ENCODE measurements at places on chromosomes 3 and 15. TPM values are rescaled to one million over a fixed set of nuclear protein-coding genes. Genes with fewer than 3 reads are reported as not detected.

- H3K36me3 ChIP-seq: no peaks in the 10 kb centered on the region
- H3K27ac ChIP-seq: no peak overlapping the region
- DNase-seq: no peak
- no peaks in the 10 kb centered on the region for H3K27me3 ChIP-seq
- no peak overlapping the region for H3K4me3 ChIP-seq
- peaks cover 10% of the 10 kb centered on the region for H3K4me1 ChIP-seq
These were observed 62.9 kb upstream of the FNDC3B start for GRCh38 chr3:171976526-171976925.

GRCh38 chr15:81481346-81481745, 107.3 kb upstream of the TMC3 start:
- no peaks in the 10 kb centered on the region for H3K27me3 ChIP-seq
- no peaks in the 10 kb centered on the region for H3K36me3 ChIP-seq
- peaks cover 2% of the 10 kb centered on the region for H3K4me1 ChIP-seq
- DNase-seq: no peak
- no peak overlapping the region for H3K4me3 ChIP-seq

DNA sequence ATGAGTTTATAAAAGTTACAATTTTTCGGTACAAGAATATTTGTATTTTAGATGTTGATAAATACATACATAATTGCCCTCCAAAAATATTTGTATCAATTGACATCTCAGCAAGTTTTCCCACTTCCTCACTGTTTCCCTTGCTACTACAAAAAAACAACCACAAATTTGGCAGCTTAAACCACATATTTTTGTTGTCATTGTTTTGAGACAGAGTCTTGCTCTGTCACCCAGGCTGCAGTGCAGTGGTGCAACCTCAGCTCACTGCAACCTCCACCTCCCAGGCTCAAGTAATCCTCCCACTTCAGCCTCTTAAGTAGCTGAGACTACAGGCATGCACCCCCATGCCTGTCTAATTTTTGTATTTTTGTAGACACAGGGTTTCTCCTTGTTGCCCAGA, 162.8 kb upstream of the RARB start:
- DNase-seq: no peak
- no peak overlapping the region for H3K4me3 ChIP-seq
- no peaks in the 10 kb centered on the region for H3K27me3 ChIP-seq

The RNF111 gene
- total RNA-seq: 16.1 TPM

The PLAAT1 gene
- total RNA-seq: 0.54 TPM
